ENCODE measurements at places on chromosomes 5 and 9.

- no peak for DNase-seq
Observed at GRCh38 chr5:40909264-40909663, at the start of gene C7. TSS of gene C7 (plus strand) at chr5:40909497. CDS start at chr5:40909611, 114 bp downstream.

DNA sequence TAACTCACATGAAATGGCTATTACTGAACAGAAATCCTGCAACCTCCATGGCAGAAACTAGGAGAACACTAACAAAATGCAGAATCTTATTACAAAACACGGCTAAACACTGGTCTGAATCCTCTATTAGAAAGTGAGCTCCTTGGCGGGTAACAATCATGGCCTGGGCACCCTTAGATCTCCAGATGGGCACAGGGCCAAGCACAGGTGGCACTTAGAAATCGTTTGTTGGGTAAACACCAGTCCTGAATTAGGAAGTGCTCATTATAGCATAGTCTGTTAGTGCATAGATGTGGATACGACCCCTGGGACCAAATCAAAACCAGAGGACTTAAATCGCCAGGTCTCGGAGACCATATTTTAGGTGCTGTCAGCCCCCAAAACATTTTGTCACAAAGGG lies 14.4 kb downstream of the VDAC1 start:
- no peak for DNase-seq

- no peak for DNase-seq
Observed at GRCh38 chr9:105441616-105442160, 6.1 kb upstream of the FSD1L start.

- peak; percentile 75 for DNase-seq
Observed at GRCh38 chr9:133683586-133684120, 47.5 kb downstream of the DBH start.

DNA sequence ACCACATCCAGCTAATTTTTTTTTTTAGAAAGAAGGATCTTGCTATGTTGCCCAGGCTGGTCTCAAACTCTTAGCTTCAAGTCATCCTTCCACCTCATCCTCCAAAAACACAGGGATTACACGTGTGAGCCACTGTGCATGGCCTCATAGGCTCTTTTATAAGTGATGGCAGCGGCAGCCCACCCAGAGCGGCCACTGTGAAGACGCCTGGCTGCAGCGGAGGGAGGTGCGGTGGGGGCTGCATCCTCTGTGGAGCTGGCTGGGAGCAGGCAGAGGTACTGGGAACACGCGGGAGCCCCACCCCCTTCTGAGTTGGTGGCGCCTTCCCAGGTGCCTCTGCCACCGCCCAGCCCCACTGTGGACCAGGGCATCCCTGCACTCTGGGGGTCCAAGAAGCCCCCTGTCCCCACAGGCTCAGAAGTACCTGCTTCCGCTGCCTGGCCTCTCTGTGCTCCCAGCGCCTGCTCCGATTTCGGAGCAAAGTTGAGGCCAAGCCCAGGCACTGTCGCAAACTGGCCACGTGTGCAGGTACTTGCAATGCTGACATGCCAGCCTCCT lies 16.9 kb upstream of the ECPAS start:
- no peak for DNase-seq

GRCh38 chr5:134427540-134428041 lies 15.9 kb upstream of the CDKN2AIPNL start:
- no peak for DNase-seq

- DNase-seq, result no peak
Observed at GRCh38 chr5:120917214-120917758, 453.2 kb downstream of the PRR16 start.

DNA sequence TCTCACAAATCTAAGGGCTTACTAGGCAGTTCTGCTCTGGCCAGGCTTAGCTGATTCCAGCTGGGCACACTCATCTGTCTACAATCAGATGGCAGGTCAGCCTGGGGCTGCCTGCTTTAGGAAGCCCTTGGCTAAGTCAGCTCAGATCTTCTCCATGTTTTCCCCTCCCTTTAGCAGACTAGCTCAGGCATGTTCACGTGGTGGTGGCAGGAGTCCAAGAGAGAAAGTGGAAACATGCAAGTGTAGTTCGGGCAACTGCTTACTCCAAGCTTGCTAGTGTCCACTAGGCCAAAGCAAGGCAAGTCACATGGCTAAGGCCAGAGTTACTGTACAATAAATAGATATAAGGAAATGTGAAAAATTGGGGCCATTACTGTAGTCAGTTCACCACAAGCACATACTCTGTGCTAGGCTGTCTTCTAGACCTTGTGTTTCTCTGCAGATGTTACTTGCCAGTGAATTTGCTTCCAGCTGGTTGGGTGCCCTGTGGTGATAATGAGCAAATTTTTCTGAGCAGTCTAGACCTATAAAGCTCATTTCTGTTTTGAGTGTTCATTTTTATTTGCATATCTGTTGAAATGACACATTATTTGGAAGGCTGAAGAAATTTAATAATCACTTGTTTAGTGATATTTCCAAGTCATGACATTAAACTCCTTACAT lies 38.3 kb downstream of the RECK start:
- no peak for DNase-seq

DNA sequence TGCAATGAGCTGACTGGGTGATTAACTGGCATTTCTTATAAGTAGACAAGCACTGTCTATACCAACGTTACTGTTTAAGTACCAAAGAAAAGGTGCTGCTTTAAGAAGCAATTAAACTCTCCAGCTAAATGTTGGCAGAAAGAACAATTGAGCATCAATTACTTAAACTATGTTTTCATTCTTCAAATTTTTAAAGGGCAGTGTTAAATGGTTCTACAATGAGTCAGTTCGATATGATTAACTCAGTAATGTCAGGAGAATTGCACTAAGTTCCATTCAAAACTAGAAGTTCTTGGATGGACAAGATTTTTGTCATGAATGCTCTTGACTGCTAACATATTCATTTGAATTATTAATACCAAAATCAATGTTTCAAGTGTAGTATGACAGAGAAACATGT lies 593.7 kb downstream of the DNAH5 start:
- no peak for DNase-seq

- no peak for DNase-seq
Observed at GRCh38 chr9:6910032-6910431, 152.3 kb downstream of the KDM4C start.

- no peak for DNase-seq
Observed at GRCh38 chr5:135719428-135720063, 114.9 kb upstream of the SLC25A48 start.

- DNase-seq, result no peak
Observed at GRCh38 chr5:124393584-124394379, 352.7 kb downstream of the ZNF608 start.

GRCh38 chr5:125196481-125197111 lies 450.2 kb upstream of the ZNF608 start:
- DNase-seq, result no peak

DNA sequence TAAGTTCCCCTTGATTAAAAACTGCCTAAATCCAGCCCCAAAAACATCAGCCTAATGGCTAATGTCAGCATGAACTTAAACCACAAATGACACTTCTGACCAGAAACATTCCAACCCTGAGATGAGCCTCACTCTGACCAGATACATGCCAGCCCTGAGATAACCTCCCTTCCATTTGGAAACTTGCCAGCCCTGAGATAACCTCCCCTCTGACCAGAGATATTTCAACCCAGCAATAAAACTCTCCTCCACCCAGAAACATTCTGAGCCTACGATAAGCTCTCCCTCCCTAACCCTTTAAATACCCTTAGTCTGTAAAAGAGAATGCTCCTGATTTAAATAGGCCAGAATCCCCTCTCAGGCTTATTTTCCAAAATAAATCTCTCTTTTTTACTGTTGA lies 1035.7 kb upstream of the NUDT12 start:
- DNase-seq, result no peak

DNA sequence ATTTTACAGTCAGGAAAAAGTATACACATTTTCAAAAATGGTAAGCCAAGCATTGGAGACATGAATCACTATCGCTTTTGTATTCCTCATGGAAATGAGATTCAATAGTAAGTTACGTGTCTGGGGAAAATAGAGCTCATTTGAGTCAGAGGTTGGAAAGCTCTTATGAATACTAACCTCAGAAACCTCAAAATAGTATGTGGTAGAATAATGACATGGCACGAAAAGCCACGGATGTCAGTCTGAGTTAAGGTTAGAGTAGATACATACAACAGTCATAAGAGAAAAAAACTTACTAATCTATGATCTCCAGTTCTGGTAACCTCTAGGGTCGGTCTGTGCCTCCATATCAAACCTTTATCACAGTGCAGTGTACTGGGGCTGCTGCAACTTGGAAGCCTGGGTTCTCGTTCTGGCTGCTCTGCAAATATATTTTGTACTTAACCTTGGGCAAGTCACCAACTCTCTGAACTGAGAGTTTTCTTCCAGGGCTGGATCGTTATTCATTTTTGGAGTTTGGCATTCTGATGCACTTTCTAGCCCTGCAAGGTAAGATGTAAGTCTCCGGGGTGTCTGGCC lies 31.8 kb downstream of the MAP1B start:
- DNase-seq, result peak; percentile 10

GRCh38 chr9:524008-524407 lies 309.3 kb downstream of the DOCK8 start:
- DNase-seq, result no peak

GRCh38 chr9:124771867-124772679 lies 962 bp upstream of the NR6A1 start:
- peak; percentile 20 for DNase-seq

- DNase-seq, result no peak
Observed at GRCh38 chr9:13721481-13722235, 442.2 kb upstream of the MPDZ start.

DNA sequence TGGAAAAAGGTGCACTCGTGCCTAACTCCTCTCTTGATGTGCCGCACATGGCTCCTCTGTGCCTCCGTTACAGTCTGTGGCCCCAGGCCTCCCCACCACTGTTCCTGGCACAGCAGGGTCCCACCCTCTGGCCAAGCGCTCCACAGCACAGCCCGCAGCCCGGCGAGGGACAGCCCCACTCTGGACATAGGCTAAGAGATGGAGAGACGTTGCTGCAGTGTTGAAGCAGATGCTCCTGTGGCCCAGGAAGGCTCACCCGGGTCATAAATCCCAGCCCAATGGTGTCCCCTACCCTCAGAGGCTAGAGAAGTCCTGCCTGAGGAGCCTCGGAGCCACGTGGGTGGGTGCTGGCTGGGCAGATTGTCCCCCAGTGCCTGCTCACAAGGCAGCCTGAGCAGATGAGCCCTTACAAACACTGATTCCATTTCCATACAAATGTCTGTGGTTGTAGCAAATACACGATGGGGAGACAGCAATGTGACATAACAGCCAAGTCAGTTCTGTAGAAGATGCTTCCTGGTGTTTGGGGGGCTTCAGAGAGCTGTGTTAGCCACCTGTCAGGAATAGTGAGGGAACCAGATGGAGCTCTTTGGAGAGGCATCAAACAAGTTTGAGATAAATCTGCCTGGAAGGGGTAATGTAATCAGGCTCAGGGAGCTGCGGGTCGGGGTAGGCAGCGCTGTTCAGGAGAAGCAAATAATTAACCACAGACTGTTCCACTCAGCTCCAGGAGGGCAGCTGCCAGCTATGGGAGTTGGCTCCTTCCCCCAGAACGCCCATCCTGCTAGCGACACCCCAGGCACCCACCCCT lies 41.7 kb downstream of the C5orf15 start:
- no peak for DNase-seq

- DNase-seq, result no peak
Observed at GRCh38 chr9:132005899-132006298, 73.8 kb downstream of the MED27 start.

- DNase-seq, result no peak
Observed at GRCh38 chr5:6708814-6709213, 4.4 kb upstream of the TENT4A start.

DNA sequence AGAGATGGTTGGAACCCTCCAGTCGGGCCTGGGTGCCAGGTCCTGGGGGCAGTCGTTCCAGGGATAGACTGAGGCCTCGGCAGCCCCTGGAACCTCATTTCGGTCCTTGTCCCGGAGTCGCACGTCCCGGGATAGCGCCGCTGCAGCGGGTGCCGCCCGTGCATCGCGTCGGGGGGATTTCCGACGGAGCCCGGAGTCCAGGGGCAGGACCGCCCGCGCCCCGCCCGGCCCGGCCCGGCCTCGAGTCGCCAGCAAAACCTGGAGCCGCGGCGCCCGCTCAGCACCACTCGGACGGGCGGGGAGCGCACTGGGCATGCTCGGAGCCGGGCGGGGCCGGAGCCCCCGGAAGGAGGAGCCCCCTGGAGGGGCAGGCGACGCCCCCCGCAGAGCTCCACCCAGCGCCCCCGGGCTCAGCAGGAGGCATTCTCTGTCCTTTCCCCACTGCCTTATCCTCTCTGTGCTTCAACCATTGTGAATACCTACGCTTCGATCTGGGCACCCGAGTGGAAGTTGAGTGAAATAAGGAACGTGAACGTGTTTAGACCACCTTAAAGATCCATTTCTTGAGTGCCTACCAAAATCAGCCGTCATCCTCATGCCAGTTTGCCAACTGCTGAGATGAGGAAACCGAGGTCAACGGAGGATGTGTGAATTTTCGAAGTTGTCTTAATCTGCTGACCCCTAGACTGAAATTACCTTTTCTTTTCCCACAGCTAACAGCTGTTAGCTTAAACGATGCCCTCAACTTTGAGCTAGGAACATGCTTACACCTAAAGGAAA lies 1.7 kb upstream of the PTPN3 start:
- no peak for DNase-seq

GRCh38 chr9:113808391-113809358 lies 67.4 kb upstream of the ZNF618 start:
- DNase-seq, result no peak

DNA sequence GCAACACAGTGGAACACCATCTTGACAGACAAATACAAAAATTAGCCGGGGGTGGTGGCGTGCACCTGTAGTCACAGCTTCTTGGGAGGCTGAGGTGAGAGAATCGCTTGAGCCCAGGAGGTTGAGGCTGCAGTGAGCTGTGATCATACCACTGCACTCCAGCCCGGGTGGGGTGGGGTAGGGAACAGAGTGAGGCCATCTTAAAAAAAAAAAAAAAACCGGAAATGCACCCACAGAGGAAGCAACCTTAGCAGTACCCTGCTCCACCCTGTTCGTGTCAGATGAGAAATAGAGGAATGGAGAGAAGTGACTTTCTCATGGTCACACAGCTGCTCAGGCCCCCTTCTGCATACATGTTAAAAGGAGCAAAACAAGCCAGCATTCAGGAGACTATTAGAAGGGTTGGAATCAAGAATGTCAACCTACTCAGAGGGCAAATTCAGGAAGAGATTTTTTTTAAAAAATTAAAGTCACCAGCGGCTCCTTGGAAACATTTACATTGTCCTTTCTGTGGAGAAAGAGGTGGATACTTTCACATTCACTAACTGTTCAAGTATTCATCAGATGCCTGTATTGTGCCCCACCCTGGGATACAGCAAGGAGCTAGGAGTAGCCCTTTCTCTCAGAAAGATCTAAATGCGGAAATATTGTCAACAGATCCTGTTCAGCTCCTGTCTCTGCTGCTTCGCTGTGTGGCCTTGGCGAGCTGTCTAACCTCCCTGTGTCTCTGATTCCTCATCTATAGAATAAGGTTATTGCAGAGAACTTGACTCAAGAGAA lies 41.0 kb downstream of the CYFIP2 start:
- DNase-seq, result peak; percentile 53

GRCh38 chr9:94826644-94827410 lies 100.3 kb downstream of the AOPEP start:
- DNase-seq, result no peak

Data from CD4-positive, alpha-beta T cell treated with Interleukin-2 at 100 ng/mL for 4 hours (primary cell).